ENCODE measurements at places on chromosomes 1 and 21.

DNA sequence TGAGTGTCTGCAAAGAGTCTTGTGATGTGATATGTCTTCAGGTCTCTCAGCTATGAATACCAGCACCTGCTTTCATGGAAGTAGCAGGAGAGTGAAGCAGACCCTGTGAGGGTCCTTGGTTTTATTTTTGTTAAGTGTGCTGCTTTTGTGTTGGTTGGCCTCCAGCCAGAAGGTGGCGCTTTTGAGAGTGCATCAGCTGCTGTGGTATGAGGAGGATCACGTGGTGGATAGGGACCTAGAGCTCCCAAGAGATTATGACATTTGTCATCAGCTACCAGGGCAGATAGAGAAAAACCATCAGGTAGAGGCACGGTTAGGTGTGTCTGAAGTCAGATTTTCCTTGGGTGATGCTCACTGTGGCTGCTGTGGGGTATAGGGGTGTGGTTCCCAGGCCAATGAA lies 1232.1 kb downstream of the MRPL39 start:
- no peak for DNase-seq

GRCh38 chr1:56777972-56778371 lies 41.2 kb downstream of the FYB2 start:
- no peak for DNase-seq

DNA sequence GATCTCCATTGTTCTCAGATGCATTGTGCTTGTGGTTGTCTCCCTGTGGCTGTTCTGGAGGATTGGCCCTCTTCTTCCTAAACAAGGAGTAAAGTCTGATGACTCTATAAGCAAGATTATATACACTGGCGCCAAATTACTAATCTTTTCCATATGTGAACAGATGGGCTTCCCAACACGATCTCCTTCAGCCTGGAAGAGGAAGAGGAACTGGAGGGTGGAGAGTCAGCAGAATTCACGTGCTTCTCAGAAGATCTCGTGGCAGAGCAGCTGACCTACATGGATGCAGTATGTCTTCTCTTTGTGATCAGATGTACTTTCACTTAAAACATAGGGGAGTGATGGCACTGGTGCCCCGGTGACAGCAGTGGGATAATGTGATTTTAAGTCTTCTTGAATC lies 78.7 kb downstream of the RGL1 start:
- no peak for DNase-seq

DNA sequence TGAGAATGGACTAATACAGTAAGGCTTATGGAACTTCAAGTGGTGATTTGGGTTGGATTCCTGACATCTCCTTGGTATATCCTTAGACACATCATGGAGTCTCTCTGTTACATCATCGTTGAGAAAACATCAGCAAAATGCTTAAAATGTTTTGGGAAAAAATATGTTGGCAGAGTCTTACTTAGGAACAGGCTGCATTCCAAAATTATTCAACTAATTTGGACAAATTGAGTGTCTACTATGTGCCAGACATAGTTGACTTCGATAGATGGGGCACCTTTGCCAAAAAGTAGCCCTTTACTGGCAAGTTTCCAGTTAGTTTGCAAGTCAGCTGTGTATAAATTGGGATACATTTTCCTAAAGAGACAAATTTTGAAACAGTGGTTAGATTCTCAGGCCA lies 253.4 kb upstream of the ST6GALNAC5 start:
- no peak for DNase-seq

DNA sequence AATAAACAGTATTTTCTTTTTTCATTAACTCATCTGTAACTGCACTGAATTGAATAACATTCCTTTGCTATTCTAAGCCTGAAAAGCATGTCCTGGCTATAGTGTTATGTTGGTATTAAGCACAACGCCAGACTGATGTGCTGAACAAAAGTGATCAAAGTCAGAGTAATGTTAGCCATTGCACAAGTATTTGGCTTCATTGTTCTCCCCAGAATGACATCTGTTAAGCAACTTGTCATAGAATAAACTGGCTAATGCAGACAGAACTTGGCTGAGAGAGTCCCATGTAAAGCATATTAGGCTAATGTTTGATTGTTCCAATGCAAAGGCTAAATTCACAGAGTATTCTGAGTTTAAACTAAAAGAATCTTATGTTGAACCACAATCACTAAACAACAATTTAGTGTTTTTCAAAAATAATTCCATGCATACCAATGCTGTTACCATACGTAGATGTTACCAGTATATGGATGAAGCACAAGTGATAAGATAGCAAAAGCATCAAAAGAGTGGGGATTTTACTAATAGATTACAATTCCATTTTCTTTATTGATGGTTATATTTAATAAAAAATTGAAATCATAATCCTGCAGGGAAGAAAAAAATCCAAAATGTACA lies 235.3 kb upstream of the DMRTA2 start:
- DNase-seq: no peak

GRCh38 chr1:193070942-193071341 lies 11.5 kb downstream of the RO60 start:
- DNase-seq: no peak

GRCh38 chr1:30000266-30000665 lies 723.1 kb downstream of the MATN1 start:
- DNase-seq: no peak

DNA sequence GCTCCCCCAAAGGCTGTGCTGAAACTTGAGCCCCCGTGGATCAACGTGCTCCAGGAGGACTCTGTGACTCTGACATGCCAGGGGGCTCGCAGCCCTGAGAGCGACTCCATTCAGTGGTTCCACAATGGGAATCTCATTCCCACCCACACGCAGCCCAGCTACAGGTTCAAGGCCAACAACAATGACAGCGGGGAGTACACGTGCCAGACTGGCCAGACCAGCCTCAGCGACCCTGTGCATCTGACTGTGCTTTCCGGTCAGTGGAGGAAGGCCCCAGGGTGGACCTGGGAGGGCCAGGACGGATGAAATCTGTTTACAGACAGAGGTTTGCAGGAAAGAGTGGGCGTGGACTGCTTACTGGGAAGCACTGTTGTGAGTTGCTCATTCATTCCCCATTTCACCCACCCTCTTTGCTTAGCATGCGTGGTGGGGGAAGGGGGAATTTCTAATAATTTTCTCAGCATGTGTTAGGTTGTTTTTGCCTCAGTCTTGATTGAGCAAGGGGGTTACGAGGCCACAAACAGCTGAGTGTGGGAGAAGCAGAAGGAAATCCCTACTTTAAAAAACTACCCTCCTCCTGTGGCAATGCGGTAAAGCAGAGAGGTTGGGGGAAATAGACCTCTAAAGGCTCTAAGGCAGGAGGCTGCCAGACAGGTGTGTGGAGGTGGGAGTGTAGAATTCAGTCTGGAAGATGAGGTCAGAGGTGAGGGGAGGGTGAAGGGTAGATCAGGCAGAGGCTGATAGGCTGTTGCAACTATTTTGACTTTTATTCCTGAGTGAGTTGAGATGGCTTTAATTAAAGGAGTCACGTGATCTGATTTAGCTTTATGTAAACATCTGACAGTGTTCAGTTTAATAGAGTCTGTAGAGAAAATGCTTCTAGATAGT lies 1.3 kb downstream of the FCGR2A start:
- DNase-seq: no peak

- DNase-seq: no peak
Observed at GRCh38 chr1:107862064-107862463, 102.9 kb downstream of the VAV3 start.

GRCh38 chr1:5755552-5756125 lies 236.6 kb downstream of the NPHP4 start:
- no peak for DNase-seq

DNA sequence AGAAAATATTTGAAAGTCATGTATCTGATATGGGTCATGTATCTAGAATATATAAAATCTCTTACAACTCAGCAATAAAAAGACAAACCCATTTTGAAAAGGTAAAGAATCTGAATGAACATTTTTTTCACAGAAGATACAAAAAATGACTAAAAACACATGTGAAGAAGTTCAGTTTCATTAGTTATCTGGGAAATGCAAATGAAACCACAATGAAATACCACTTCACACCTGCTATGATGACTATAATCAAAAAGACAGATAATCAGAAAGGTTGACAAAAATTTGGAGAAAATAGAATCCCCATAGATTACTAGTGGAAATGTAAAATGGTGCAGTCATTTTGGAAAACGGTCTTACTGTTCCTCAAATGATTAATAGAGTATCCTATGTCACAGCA lies 631.0 kb downstream of the MRPL39 start:
- no peak for DNase-seq

GRCh38 chr1:112356765-112357164 lies 39.2 kb upstream of the CTTNBP2NL start:
- DNase-seq: no peak

GRCh38 chr1:6168947-6169586 lies 11.1 kb downstream of the CHD5 start:
- no peak for DNase-seq

Data from AG09309 (cell line).